Stimulated activated CD4-positive, alpha-beta T cell treated with anti-CD3 and anti-CD28 coated beads, Interleukin-12 subunit alpha, Interleukin-12 subunit beta, amount 100 ng/mL, for 4 hours (primary cell): ENCODE measurements at places on chromosomes 7 and 10.

GRCh38 chr7:15559416-15559928 lies 2.3 kb downstream of the AGMO start:
- no peak for DNase-seq

- no peak for DNase-seq
These were observed 124.4 kb downstream of the TACC2 start for GRCh38 chr10:122113161-122113944.

- DNase-seq, result no peak
These were observed 77.0 kb upstream of the NMT2 start for GRCh38 chr10:15245530-15245929.

DNA sequence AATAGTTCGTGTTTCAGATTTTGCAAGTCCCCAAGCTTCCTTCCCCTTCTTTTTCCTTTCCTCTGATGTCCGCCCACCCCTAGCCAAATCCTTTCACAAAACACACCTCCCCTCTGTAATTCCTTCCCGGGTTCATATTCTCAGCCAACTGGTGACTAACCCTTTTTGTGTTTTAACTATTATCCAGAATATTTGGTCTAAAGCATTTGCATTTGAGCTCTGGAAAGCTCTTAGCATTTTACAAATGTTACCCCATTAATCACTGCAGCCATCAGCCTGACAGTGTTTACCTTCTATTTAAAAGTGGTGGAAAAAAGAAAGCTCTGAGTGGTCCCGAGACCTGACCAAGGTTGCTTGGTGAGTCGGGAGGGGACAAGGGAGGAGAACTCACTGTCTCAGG lies 139.0 kb downstream of the CREB5 start:
- no peak for DNase-seq

GRCh38 chr7:24229481-24230226 lies 54.3 kb upstream of the NPY start:
- DNase-seq, result no peak

- no peak for DNase-seq
These were observed 86.8 kb upstream of the STEAP1B start for GRCh38 chr7:22586786-22587140.

- no peak for DNase-seq
These were observed 247.3 kb upstream of the LYZL1 start for GRCh38 chr10:29041616-29042015.

DNA sequence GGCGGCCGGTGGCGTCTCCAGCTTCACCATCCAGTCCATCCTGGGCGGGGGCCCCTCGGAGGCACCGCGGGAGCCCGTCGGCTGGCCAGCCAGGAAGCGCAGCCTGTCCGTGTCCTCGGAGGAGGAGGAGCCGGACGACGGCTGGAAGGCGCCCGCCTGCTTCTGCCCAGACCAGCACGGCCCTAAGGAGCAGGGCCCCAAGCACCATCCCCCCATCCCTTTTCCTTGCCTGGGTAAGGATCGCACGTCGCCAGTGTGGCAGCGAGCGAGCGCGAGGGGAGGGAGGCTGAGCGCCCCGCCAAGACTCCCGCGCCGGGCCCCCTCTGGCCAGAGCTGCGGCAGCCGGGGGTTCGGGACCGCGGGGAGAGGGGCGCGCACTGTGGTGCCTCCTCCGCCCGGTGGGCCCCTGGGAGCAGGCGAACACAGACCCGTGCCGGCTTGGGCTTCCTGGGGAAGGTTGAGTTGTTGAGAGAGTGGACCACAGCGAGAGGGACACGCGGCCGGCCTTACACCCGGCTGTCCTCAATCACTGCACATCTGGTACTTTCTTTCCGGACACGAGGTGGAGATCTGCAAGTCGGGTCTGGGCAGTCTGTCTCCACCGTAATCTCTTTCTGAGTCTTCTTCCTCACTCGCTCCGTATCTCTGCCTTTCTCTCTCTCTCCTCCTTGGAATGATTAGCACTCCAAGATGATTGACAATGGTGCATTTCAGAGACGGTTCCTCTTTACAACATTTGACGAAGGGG lies 652 bp downstream of the HMX2 start:
- DNase-seq, result no peak

DNA sequence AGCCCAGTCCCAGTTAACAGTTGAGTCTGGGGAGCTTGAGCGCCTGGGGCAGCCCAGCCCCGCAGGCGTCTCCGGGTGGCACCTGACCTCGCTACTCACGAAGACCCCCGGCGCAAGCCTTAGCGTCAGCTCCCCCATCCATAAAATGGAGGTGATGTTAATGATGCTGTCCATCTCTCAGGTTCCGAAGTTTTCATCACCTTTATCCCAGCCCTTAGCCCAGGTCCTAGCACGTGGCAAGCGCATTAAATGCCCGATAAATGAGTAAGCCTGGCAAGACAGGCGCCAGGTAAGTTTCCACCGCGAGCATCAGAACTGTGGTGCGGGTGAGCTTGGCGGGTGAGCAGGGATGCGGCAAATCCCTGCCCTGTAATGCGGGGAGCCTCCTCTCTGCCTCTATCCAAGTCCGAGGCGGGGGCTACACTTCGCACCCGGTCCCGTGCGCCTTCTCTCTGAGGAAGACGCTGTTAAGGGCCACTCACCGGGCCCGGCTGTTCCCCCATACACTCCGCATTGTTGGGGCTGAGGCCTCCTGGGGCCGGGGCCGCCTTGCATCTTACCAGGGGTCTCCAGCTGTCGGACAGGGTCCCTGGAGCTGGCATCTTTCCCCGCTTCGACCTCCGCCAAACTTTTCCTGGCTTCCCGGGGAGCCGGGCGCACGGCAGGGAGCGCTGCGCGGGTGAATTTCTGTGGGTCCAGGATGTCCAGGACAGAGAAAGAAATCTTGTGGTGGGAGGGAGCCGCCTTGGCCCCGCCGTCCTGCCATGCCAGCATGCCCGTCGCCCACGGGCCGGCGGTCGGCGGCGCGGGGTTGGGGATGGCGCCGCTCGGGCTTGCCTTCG lies 444 bp downstream of the NKX1-2 start:
- no peak for DNase-seq

GRCh38 chr10:36021096-36021495 lies 379.0 kb upstream of the FZD8 start:
- DNase-seq, result no peak

DNA sequence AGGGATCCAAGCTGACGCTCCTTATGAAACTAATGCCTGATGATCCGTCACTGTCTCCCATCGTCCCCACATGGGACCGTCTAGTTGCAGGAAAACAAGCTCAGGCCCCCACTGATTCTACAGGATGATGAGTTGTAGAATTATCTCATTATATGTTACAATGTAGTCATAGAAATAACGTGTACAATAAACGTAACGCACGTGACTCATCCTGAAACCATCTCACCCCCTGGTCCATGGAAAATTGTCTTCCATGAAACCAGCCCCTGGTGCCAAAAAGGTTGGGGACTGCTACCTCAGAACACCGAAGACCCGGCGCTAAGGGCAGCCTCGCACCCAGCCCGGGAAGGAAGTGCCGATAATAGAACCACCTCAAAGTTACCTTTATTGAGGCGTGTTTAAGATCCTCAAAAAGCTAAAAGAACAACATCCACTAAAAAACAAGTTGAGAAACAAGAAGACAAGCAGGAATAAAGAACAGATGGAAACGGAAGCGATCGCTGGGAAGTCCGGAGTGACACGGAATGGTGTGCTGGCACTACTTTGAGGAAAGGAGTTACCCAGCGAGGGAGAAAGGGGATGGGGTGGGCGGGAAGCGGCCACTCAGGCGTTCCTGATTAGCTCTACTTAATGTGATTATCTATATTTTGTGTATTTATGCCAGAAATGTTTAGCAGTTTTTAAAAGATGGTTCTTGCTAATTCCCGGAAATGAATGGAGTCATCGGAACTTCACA lies 50.1 kb upstream of the PRKAR1B start:
- DNase-seq, result no peak

DNA sequence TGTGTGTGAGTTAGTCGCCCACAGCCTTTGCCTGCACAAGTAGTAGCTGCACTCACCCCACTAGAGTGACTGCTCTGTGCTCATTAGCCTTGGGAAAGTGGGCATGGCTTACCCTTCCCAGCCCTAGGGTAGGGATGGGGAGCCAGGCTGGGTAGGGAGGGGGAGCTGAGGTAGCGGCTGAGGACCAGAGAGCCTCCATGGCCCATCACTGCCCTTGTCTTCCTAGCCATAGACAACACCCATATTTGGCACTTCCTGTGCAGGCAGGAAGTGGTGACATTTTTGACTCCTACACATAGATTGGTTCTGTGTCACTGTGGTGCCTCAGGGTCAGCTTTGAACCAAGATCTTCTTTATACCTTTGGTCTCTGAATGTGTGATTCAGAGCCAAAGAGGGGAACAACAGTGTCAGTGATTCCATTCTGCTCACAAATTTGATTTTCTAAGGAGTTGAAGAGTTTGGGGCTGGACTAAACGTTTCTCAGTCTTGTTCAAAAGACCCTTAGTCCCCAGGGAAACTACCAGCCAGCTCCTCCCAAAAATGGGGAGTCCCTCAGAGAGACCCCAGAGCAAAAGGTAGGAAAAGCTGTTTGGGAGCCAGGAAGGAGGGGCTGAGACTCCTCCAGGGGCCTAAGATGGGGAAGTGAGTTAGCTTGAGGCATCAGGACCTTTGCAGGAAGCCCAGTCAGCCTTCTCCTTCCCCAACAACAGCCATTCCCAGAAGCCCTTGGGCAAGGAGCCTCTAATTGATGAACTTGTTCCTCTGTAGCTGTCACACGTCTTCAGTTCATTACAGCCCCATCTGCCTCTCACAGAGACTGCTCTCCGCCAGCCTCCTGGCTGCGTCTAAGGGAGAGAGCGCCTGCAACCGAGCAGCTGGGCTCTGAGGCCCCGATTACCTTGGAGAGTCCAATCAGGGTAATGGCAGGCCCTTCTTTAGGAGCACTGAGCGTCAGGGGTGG lies 135.0 kb downstream of the CDH23 start:
- no peak for DNase-seq
